ENCODE measurements at places on chromosomes 5 and 9.

GRCh38 chr9:116383936-116384335 is 230.3 kb downstream of the PAPPA start:
- DNase-seq = no peak

DNA sequence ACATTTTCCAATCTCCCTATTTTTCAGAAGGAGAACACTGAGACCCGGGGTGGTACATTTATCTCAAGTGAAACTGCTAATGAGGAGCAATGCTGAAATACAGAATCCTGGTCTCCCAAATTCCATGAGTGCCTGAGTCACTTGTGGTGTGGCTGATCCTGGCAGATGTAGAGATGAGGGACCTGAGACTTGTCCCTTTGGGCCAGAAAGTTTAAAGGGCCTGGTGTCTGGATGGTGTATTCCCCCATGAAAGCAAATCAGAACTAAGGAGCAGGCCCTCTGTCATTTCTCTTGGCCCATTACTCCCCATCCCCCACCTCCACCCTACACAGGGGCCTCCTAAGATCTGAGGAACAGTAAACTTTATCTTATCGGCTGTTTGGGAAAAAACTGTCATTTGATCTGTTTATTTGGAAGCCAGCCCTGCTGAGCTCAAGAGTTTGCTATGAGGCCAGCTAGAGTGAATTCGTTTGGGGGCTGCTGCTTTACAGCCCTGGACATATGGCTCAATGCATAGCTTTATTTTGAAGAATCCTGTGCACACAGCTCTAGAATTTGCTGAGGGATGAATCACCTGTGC is 140.3 kb downstream of the LHFPL2 start:
- no peak for DNase-seq

DNA sequence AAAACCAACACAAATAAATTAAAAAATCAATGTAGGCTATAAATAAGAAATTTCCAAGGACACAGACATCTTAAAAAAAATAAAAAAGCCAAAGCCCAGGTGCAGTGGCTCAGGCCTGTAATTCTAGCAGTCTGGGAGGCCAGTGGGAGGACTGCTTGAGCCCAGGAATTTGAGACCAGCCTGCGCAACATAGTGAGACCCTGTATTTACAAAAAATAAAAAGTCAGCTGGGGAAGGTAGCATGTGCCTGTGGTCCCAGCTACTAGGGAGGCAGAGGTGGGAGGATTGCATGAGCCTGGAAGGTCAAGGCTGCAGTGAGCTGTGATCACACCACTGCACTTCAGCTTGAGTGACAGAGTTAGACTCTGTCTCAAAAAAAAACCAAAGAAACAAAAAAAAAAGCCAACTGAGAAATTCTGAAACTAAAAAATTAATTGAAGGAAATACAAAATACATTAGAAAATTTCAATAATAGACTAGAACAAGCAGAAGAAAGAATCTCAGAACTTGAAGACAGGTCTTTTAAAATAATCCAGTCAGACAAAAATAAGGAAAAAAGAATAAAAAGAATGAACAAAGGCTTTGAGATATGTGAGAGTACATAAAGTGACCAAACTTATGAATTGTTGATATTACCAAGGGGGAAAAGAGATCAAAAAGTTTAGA is 149.5 kb upstream of the PANK3 start:
- DNase-seq = no peak

GRCh38 chr9:14031060-14031414 is 282.9 kb downstream of the NFIB start:
- DNase-seq = no peak

GRCh38 chr9:34701769-34702736 is 7.9 kb downstream of the CCL21 start:
- peak; percentile 82 for DNase-seq

DNA sequence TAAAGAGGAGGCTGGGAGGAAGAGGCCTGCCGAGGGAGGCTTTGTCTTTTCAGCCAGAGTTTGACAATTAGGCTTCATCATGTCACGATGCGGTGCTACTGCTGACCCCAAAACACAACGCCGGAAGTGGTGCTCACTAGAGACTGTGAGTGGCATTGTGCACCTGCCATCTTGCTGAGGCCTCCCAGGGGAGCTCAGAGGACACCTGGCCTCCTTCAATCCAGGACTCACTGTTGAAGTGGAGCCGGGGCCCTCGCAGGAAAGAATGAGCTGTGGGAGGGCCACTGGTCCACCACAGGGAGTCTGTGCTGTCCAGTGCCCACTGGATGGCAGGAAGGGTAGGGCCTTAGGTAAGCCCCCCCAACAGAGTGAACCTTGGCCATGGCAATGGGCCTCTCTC is 12.7 kb upstream of the SLC25A48 start:
- DNase-seq = no peak

DNA sequence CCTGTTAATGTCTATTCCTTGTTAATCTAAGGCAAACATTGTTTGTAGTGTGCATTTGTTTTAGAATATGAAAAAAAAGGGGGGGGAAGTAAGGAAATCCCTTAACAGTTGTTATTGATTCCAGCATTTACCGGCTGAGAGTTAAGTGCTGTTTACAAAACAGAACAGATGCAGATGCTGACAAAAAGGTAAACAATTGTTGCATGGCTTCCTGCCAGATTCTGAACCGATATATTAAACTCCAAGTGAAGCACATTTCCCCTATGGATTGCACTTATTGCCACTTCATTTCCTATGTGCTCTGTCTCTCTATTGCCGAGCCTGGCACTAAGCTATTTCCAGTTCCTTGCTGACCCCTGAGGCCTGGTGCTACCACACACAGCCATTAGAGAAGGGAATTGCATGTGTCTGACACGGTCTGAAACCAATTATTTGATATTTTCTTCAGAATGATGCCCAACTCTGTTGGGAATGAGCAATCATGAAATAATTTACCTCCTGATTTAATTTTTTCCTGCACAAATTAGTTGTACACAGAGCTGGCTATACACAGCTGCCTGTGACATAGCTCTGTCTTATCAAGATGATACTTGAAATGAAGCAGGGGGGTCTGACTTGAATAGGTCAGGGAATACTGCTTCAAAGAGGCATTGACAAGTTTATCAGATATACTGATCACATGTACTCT is 109.8 kb downstream of the KIAA0825 start:
- no peak for DNase-seq

DNA sequence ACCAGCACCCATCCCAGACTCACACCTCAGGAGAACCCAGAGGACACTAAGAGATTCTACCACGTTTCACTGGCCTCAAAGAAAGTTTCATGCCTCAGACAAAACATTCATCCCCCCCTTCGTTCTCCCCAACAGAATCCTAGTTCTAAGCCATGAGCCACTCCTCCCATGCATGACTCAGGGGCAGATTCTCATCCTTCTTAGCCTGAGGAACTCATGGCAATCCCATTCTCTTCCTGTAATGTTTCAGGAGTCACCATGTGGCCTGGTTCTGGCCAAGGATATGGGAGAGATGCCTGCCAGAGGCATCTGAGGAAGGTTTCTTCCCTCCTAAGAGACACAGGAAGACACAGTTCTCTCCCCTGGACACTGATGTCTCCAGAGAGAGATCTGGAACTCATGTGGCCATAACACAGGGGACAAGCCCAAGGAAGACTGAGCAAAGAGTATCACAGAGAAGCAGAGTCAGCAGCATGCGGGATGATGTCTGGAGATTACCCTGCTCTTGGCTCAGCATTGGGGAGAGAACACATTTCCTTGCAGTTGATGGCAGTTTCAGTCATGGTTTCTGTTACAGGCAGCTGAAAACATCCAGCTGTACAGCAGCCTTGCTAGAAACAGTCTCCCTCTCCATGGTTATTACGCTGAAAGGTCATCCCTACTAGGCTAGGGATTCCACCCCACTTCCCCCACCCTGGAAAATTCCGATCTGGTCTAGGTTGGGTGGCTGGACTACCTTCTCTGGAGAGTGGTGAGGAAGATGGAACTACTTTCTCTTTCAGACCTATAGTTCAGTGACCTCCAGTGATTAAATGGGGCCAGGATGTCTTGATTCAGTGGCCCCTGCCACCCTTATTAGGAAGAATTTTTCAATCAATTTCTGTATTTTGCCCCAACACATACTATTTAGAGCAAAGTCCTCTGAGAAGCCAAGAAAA is 115.4 kb downstream of the ZNF608 start:
- no peak for DNase-seq

DNA sequence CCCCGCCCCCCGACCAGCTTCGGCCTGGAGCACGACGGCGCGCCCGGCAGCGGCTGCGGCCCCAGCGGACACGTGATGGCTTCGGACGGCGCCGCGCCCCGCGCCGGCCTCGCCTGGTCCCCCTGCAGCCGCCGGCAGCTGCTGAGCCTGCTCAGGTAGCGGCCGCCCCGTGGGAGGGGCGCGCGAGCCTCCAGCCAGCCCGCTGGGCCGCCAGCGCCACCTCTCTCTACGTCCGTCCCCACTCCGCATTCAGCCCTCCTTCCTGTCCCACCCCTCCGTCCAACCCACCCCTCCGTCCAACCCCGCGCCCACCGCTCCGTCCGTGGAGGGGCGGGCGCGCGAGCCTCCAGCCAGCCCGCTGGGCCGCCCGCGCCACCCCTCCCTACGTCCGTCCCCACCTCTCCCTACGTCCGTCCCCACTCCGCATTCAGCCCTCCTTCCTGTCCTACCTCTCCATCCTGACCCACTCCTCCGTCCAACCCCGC is 6.5 kb downstream of the ADAMTS13 start:
- no peak for DNase-seq

- DNase-seq = no peak
Measured at GRCh38 chr5:126120939-126121338, 302.3 kb upstream of the GRAMD2B start.

DNA sequence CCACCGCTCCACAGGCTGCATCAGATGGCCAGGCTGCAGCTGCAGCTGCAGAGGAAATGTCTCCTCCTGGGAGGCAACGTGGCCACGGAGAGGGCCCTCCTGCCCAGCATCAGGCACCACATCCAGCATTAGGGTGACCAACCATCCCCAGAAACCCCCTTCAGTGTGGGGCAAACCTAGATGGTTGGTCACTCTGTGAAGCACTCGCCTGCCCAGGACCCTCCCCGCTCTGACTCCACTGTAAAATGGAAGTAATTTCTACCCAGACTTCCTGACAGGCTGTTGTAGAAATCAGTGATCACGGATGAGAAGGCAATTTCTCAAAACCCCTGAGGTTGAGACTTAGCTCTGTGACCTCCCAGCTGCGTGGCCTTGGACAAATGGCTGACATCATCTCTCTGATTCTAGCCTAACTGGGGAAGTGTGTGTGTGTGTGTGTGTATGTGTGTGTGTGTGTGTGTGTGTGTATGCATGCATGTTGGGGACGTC is 31.6 kb downstream of the B4GALT1 start:
- no peak for DNase-seq

DNA sequence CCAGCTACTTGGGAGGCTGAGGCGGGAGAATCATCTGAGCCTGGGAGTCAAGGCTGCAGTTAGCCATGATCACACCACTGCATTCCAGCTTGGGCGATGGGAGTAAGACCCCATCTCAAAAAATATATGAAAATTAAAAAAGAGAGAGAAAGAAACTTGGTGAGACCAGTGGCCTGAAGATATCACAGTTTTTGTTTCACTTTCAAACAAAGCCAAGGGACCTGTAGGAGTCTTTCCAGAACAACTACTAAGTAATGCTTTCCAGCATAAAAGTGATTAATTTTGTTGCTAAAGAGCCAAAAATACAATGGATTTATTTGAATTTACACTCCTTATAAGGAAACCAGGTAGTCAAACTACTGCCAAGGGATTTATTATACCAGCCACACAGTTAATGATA is 23.5 kb downstream of the GKAP1 start:
- no peak for DNase-seq

DNA sequence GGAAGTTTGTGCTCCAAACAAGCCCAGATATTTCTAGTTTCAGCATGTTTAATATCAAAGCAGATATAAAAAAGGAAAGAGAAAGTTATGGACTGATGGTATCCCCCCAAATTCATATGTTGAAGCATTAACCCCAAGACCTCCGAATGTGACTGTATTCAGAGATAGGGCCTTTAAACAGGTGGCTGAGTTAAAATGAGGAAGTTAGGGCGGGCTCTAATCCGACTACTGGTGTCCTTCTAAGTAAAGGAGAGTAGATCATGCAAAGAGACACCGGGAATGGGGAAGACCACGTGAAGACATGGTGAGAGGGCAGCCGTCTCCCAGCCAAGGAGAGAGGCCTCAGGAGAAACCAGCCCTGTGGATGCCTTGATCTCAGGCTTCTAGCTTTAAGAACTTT is 324.1 kb upstream of the KIF2A start:
- DNase-seq = no peak

DNA sequence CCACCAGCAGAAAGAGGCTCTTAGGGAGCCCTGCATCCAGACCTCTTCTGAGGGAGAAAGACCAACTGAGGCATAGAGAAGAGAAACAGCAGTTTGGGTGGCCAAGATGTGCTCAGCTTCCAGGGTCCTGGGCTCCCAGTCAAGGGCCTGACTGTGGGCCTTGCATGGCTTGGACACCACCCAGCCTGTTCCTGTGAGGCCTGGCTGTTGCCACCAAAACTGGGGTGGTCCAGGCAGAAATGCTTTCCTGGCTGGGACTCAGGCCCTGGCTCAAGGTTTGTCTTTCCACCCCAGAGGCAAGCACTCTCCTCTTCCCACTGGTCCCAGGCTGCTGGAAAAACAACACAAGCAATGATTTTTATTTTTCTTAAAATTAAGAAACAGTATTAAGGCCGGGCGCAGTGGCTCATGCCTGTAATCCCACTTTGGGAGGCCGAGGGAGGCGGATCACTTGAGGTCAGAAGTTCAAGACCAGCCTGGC is 13.3 kb downstream of the MYOZ3 start:
- DNase-seq = no peak

DNA sequence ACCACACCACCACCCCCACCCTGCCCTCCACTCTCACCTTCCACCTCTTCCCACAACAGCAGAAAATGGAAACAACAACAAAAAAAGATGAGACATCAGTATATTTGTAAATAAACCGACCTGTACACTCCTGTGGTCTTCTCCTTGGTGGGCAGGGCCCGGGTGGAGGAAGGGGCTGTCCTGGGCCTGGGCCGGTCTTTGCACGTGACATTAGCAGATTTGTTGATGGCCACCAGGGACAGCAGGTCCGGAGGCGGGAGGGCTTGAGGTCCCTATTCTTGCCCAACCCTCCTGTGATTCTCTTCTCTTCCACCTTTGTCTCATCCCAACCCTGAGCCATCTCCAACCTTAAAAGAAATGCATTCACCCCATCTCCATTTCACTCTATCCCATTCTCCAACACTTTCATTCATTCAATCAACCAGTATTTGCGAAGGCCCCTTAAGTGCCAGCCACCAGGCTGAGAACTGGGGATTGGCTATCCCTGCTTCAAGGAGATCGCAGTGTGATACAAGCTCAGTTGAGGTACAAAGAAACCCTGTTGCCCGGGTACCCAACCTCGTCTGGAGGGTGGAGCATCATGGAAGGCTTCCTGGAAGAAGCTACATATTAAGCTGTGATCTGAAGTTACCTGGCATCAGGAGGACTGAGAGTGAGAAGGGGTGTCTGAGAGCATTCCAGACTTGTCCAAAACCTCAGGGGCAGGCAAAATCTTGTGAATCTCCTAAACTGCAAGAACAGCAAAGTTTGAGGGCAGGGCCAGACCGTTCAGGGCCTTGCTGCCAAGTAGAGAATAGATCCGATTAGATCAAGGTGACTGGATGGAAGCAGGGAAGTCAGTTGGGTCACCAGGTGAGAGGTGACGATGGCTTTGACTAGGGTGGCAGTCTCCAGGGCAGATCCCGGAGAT is 87.4 kb downstream of the LMX1B start:
- no peak for DNase-seq

Data from CD4-positive, alpha-beta T cell treated with Interleukin-12 subunit alpha and Interleukin-12 subunit beta, for 1 hour (primary cell).